NCI-H146 (cell line): ENCODE measurements at places on chromosomes 7 and 10.

- DNase-seq, result no peak
Measured at GRCh38 chr10:69634759-69635425, 4.8 kb downstream of the FAM241B start.

DNA sequence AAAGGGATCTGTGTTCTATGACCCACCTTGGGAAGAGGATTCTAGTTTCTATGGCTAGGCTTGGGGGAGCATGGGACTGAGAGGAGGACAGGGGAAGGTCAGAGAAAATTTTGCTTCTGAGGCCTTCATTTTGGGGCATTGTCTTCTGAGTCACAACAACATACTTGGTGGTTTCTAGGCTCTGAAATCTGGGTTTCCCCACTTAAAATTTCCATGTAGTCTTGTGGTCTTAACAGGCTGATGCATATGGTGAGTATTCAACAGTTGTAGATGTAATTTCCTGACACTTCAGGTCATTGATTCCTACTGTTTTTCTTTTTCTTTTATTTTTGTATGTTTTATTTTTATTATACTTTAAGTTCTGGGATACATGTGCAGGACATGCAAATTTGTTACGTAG, 88.5 kb downstream of the ANKRD7 start:
- no peak for DNase-seq

DNA sequence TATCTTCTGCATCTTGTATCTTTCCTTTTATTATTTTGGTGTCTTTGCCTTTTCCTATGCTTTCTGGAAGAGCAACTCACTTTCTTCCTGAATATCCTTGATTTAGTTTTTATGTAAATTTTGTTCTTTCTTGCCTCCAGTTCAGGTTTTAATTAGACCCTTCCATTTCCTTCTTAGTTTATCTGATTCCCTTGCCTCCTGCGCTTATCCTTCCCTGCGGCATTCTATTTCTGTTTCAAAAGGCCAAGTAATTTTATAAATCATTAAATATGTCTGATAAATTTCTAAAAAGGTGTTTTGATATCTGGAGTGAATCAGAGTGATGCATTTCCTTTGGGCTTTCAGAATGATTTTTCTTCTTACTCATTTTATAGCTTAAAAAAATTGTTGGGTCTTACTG, 167.7 kb upstream of the WDR11 start:
- DNase-seq, result no peak

DNA sequence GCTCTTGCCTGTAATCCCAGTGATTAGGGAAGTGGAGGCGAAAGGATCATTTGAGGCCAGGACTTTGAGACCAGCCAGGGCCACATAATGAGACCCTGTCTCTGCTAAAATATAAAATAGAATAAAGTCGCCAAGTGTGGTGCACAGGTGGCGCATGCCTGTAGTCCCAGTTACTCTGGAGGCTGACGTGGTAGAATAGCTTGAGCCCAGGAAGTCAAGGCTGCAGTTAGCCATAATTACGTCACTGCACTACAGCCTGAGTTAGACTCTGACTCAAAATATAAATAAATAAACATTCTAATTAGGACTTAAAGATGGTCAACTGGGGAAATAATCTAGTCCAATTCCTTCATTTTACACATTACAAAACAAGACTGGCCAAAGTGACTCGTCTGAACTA, 768 bp downstream of the CHCHD2 start:
- DNase-seq, result peak; percentile 26

GRCh38 chr10:113732966-113733365, 18.5 kb upstream of the PLEKHS1 start:
- no peak for DNase-seq

- no peak for DNase-seq
Measured at GRCh38 chr7:159205833-159206232, 61.2 kb upstream of the VIPR2 start.

DNA sequence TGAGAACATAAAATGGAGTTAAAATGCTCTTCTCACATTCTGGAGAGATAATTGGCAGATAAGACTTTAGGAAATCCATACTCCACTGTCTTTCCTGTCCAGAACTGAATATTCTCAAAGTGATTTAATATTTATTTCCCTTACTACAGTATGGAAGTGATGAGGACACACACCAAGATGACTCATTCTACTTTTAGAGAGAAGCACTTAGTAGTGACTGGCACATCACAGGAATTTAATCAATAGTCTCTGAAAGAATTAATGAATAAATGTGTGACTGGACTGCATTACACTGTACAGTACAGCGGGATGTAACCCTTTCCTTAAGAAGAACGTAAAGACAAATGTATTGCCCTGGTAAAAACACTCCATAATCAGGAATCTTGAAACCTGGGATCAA, 116.7 kb downstream of the SEMA3E start:
- no peak for DNase-seq

DNA sequence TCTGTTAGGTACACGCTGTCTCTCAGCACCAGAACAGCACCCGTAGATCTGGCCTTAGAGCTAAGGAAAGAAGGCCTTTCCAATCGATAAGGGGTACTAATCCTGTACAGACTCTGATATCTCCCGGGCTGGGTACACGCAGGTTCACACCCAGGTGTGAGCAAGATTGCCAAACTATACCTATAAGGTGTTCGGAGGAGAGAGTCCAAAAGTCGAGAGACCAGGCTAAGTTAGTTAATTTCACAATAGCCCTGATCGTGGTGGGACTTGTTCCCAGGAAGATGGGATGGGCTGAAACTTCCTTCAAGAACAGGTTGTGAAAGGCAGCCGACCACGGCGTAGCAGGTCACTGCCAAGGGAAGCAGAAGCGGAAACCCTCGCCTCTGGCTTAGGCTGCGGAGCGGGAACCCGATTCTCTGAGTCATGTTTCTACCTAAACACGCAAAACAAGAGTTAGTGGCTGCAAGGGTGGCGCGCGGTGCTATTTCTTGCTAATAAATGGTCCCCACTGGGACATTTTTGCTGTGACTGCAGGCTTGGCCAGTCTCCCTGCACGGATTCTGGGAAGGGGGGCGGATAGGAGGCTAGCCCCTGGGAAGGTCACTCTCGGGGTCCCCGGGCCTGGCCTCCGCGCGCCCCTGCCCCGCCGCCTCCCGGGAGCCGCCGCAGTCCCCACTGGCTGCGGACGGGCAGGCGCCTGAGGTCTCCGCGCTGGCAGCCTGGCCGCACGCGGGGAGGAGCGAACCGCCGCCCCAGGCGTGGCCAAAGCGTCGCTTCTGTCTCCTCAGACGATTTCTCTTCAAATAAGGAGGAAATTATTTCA, 75.4 kb upstream of the PDSS1 start:
- peak; percentile 21 for DNase-seq

DNA sequence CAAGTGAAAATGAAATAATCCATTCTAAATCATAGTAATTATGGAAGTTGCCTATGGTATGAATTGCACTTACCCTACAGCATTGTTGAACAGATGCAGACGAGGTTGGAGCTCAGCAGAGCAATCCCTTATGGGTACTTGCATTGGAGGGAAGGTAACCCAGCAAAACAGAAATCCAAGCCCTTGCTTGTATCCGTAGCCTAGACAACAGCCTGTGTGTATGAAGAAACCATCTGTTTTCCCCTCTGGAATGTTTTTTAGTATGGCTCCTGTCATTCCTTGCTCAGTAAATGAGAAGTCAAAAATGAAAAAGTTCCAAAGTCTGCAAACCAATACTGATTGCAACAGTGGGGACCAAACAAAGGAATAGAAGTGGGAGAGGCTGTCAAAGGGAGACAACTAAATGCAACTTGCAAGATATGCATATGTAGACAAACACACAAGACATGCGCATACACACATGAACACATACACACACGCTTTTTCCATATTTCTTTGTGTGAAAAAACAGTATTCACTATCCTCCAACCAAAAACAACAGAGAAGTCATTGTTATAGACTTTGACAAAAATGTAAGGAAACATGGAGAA, 260.8 kb downstream of the DYNC1I1 start:
- no peak for DNase-seq

- DNase-seq, result peak; percentile 49
Measured at GRCh38 chr10:55048830-55049498, 247.9 kb upstream of the PCDH15 start.
